ENCODE measurements at places on chromosomes 3 and 15. TPM values are rescaled to one million over a fixed set of nuclear protein-coding genes. Genes with fewer than 3 reads are reported as not detected.

FAM227B gene
- 6.5 TPM for total RNA-seq

SPATA12 gene
- total RNA-seq = under 0.01 TPM

NOX5 gene
- 0.13 TPM for total RNA-seq

PLS1 gene
- 0.66 TPM for total RNA-seq

SH2D7 gene
- not detected for total RNA-seq

MESP1 gene
- 0.37 TPM for total RNA-seq

KIF7 gene
- 16.4 TPM for total RNA-seq

NR1I2 gene
- total RNA-seq = under 0.01 TPM

MCF2L2 gene
- total RNA-seq = 0.31 TPM
